ENCODE measurements at places on chromosomes 2 and 18. TPM values are rescaled to one million over a fixed set of nuclear protein-coding genes. Genes with fewer than 3 reads are reported as not detected.

Gene GPR45
- total RNA-seq = not detected

Gene PFN4
- 1.2 TPM for total RNA-seq

- no peak for DNase-seq
- H3K4me3 ChIP-seq = no peak overlapping the region
- peaks cover 8% of the 10 kb centered on the region for H3K27me3 ChIP-seq
- H3K4me1 ChIP-seq = no peaks in the 10 kb centered on the region
These were observed 202.1 kb upstream of the HS6ST1 start for GRCh38 chr2:128520791-128521190.

DNA sequence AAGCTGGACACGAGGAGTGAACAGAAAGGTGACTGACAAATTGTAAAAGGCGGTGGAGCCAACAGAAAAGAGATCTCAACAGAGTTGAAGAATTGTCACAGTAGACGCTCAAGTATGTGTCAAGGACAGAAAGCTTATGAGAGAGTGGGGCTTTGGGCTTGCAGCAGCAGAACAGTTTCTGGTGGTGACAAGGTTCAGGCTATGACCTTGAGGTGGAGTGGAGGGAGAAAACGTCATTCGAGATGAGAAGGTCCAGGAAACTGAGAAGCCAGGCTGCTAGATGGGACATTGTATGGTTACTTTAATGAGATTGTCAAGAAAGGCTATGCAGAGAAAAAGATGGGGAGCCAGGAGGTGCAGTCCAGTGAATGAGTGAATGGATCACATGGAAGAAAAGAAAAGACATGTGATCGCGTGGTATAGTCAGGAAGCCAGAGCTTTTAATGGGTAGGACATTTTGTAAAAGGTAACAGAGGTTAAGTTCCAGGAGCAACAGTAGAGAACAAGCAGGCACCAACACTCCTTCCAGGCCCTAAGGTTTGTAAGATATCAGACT is 91.1 kb upstream of the EPC2 start:
- H3K4me3 ChIP-seq = no peak overlapping the region
- H3K4me1 ChIP-seq = no peaks in the 10 kb centered on the region
- H3K27ac ChIP-seq = no peak overlapping the region
- no peaks in the 10 kb centered on the region for H3K36me3 ChIP-seq
- H3K27me3 ChIP-seq = no peaks in the 10 kb centered on the region
- DNase-seq = no peak

DNA sequence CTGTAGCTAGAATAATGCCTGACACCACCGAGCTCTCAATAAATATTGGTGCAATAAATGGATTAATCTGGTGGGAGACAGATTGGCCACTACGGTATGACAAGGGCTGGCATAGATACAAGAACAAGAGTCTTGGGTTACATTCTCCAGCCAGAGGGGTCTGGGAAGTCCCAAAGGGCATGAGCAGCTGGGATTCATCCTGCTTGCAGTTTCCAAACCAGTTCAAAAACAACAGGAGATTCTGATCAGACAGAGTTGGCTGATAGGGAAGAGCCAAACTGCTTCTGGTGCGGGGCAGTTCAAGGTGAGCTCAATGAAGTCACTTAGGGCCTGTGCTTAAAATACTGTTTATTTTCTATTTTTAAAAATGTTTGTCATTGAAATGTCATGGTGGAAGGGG is 266.9 kb downstream of the TNS1 start:
- H3K4me1 ChIP-seq = no peaks in the 10 kb centered on the region
- H3K27ac ChIP-seq = no peak overlapping the region
- H3K4me3 ChIP-seq = no peak overlapping the region
- DNase-seq = no peak
- peaks cover 25% of the 10 kb centered on the region for H3K27me3 ChIP-seq
